ENCODE measurements at places on chromosomes 12 and 14.

GRCh38 chr12:2332947-2333346 lies 280.2 kb downstream of the CACNA1C start:
- no peak for DNase-seq

DNA sequence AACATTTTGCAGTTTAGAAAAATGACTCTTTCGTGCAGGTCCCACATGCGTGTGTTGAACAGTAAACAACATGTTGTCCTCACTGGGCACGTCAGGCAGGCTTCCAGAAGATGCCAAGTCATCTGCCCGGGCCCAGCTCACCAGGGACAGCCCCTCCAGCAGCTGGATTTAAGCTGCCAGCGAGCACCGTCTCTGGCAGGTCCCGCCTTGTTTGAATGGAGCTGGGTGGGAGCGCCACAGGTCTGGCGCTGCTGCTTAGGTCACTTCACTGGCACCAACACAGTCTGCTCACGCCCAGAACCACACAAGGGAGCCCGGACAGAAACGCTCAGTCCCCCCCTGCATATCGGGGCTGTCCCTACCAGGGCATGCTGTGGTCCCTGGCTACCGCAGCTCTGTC lies 33.1 kb upstream of the MMP17 start:
- DNase-seq, result no peak

DNA sequence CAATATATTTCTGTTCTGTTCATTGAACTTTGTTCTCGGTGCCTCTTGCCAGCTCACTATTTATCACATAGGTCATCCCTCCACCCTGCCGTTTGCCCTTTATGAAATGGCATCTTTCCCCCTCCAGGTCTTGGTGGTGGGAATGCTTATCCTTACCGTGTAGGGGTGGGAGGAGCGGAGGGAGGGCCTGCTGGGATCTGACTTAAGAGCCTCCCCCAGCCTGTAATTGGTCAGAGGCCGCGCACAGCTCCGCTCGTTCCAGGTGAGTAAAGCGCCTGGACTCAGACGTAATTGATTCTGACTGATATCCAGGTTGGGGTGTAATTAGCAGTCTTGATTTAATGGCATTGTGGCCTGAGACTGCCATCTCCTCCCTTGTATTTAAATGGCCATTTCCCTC lies 185.3 kb downstream of the TSPAN9 start:
- DNase-seq, result no peak

GRCh38 chr14:28704153-28704552 lies 62.4 kb upstream of the FOXG1 start:
- no peak for DNase-seq

DNA sequence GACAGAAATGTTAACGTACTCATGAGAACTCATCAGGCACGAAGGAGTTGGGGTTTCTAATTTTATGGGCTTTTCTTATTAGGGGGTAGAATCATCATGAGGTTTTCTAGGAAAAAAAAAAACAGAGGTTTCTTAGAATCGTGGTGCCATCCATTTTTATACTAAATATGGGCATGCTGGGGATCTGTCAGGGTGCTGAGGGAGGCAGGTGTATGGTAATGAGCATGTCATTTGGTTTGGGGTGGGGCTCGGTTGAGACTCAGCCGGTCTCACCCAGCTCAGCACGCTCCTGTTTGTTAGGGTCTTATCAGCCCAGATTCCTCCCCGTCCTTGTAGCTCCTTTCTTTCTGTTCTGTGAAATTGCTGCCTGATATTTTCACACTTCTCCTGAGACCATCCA lies 98.2 kb downstream of the DICER1 start:
- no peak for DNase-seq

GRCh38 chr14:67571991-67572323 lies 28.1 kb downstream of the PIGH start:
- no peak for DNase-seq

DNA sequence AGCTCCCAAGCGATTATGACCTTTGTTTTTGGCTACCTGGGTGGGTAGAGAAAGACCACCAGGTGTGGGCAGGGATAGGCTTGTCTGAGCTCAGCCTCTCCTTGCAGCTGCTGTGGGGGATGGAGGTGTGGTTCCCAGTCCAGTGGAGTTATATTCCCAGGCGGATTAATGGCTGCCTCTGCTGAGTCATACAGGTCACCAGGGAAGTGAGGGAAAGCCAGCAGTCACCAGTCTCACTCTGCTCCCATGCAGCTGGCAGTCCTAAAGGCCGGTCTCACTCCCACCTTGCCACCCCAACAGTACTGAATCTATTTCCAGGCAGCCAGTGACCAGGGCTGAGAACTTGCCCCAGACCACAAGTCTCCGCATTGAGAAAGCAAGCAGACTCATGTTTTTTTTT lies 399.2 kb downstream of the VRK1 start:
- peak; percentile 11 for DNase-seq

Measured in RCC 7860 (cell line).